ENCODE measurements at places on chromosomes 3 and 15.
A peak's percentile ranks its signal among the peaks of the same experiment; 100 is the strongest.

- DNase-seq: no peak
Measured at GRCh38 chr3:123152687-123153086, 49.1 kb upstream of the SEC22A start.

- no peak for DNase-seq
Measured at GRCh38 chr15:39139431-39140059, 441.3 kb upstream of the THBS1 start.

DNA sequence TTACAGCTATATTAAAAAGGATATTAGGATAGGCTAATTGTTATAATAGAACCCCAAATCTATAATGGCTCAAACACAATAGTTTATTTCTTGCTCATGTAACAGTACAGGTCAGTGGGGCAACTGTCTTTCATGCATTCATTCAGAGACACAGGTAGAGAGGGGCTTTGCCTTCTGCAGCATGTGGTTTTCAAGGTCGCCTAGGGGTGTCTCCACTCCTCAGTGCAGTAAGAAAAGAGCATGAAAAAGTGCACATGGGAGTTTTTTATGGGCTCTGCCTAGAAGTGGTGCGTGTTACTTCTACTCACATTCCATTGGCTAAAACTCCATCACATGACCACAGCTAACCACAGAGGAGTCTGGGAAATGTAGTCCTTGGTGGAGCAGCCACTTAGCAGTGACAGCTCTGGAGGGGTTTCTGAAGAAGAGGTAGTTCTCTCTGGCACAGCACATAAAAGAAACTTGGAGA, 1.8 kb downstream of the ZBTB38 start:
- DNase-seq: peak; percentile 75

DNA sequence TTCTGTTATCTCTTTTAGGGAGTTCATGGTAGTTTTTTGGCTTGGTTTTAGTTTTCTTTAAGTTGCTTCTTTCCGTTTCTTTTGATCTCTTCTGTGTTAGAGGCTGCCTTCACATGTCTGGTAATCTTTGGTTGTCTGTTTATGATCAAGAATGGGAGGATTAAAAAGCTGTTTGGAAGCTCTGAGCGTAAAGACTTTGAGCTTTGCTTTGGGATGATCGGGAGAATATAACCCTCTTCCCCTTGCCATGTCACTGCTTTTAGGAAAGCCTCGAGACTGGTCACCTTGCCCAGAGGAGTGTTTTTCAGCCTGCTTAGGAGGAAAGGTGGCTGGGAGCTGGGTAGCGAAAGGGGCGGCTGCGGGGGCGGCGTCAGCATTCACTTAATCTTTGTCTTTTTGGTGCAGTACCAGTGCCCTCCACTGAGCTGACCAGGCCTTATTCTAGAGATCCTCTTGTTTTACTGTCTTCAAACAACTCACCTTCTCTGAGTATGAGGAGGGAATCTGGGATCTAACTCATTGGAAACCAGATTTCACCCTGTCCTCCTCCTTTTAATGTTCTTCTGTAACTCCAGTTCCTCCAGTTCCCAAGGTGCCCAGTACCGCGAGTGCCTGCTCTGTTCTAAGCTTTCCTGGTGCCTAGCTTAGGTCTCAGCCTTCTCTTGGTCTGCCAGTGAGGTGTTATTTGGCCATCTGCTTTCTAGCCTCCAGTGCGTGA, 15.5 kb downstream of the TATDN2 start:
- DNase-seq: no peak

DNA sequence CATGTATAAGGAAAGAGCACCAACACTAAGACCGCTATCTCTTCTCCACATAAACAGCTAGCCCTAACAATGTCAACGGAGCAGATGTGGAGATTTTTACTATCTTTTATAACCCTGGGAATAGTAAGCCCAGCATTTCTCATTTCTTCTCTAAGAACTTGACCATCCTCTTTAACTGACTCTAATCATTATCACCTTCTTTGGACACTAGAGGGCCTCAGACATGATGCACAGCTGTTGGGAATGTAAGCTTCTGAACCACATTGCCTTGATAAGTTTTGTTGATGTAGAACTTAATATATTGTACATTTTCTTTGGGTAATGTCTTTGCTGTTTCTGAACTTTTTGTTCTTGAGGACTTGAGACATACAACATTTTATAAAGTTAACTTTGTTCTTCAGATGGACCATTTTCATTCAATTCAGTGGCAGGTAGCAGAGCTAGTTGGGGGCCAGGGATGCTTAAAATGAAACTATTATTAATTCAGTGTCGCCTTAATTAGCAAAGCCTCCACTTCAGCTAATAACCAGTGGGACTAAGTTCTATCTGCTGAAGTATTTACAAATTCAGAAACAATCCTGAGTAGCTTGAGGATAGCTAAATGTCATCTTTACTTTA, 9.6 kb upstream of the TAGLN3 start:
- DNase-seq: no peak

- no peak for DNase-seq
Measured at GRCh38 chr3:72768936-72769335, 79.3 kb downstream of the SHQ1 start.

DNA sequence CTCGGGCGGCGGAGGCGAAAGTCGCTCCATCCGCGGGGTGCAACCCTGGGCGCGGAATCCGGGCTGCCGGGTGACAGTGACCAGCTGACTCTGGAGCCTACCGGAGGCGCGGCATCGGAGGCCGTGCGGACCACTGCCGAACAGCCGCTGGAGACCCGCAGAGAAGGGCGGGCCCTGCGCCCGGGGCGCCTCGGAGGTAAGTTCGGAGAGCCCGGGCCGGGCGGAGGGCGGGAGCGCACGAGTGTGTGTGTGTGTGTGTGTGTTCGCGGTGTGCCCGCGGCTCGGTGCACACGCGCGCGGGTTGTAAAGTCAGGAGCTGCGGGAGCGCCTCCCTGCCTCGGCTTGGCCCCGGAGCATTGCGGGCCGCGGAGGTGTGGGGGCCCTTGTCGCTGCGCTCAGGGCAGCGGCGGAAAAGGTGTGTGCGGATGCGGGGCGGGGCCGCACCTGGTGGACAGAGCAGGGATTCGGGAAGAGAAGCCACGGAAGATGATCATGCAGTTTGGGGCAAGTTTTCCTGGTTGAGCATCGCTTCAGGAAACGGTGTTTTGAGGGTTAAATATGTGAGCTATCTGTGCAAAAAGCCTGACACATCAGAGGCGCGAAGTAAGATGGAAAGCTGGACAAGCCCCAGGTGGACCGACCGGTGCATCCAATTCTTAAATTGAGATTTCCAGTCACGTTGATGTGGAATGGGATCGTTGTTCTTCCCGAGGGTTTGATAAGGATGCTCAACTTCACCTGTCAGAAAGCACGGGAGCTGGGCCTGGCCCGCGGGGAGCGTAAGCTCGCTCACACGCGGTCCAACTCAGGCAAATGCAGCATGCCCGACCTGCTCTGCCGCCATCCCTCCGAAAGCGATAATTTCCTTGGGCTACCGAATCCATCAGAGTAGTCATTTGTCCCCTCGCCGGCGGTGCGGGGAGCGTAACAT, 474 bp downstream of the MINAR1 start:
- no peak for DNase-seq

DNA sequence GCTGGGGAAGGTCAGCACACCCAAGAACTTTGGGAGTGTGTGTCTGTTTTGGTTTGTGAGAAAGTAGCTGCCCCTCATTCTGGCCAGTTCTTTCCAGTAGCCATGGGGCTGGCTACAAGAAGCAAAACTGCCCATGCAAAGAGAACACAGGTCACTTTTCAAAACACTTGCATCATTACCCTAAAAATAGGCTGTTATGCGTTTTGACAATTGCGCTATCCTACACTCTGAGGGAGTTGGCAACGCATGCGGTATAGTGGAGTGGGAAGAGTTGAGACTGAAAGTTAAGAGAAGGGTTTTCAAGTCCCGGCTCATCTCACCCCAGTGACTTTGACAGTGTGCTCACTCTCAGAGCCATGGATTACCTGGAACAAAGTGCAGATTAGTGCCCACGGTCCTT, 41.8 kb upstream of the MYZAP start:
- no peak for DNase-seq

GRCh38 chr3:96814651-96815567, 515 bp downstream of the EPHA6 start:
- DNase-seq: no peak

DNA sequence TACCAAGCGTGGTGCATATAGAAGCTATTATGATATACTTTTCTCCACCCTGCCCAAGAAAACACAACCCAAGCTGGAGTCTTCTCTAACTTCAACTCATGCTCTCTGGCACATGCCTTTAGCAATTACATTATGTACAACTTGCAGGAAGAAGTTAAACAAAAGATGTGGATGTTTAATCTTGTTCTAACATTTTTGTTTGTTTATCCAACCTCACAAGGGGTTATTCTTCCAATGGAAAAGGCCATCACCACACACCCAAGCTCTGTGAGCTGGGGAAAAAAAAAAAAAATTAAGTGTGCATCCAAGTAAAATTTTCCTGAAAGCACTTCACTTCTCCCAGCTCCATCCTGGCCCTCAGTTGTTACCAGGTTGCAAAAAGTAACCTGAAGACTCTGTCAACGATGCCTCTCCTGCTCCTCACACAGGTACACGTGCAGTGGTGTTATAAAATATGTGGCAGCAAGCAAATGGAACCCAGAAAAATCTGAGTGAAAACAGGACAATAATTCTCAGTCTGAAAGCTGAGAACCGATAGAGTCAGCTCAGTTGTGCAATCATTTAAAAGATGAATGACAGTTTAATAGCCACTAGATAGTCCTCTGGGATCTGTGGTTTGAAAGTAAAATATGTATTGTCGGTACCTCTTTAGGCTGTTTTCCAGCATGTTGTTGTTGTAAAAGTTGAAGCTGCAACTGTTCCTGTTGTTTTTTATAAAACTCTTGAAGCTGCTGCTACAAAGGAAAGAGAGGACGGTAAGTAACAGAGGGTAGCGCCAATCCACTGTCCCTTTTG, 531.4 kb downstream of the FOXP1 start:
- DNase-seq: no peak

GRCh38 chr3:13839253-13839652, 40.6 kb downstream of the WNT7A start:
- no peak for DNase-seq

- DNase-seq: no peak
Measured at GRCh38 chr3:44031387-44032380, 210.0 kb upstream of the TOPAZ1 start.

DNA sequence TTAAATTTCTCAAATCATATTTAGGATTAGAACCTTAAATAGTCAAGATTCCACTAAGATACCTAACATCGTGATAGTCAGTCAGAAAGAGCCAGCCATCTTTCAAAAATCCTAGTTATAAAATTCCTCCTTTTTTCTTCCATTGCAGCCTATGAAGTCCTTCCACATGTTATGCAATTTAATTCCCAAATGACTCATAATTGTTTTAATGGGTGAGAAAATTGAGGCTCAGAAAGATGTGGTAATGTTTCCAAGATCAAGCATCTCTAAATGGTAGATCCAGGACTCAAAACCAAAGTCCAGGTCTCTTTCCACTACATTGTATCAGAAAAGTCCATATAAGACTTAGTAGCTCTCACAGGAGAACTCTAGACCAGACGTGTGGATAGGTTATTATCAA, 9.5 kb downstream of the CFAP44 start:
- no peak for DNase-seq

DNA sequence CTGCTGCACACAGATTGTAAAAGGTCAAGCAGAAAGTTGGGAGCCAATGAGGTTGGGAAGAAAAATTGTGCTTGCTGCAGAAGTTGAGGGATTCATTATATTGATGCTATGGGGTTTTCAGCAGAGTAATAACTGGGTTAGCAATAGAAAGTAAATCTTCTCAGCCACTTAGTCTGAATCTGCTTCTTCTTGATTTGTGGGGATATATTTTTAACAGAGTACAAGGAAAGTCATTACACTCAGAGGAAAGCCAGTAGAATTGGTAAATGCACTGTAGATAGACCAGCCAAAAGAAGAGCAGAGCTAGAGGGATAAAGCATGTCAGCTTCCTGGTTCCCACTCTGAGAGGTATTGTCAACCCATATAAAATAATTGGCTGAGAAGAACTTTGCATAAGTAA, 663.6 kb downstream of the NLGN1 start:
- DNase-seq: no peak

DNA sequence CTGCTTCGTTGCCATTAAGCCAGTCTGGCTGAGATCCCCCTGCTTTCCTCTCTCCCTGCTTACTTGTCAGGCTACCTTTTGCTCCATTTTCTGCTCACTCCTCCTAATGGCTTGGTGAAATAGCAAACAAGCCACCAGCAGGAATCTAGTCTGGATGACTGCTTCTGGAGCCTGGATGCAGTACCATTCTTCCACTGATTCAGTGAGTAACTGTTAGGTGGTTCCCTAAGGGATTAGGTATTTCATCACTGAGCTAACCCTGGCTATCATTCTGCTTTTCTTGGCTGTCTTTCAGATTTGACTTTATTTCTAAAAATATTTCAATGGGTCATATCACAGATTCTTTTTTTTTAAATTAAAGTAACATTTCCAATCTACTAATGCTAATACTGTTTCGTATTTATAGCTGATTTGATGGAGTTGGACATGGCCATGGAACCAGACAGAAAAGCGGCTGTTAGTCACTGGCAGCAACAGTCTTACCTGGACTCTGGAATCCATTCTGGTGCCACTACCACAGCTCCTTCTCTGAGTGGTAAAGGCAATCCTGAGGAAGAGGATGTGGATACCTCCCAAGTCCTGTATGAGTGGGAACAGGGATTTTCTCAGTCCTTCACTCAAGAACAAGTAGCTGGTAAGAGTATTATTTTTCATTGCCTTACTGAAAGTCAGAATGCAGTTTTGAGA, 25.0 kb downstream of the CTNNB1 start:
- DNase-seq: no peak

DNA sequence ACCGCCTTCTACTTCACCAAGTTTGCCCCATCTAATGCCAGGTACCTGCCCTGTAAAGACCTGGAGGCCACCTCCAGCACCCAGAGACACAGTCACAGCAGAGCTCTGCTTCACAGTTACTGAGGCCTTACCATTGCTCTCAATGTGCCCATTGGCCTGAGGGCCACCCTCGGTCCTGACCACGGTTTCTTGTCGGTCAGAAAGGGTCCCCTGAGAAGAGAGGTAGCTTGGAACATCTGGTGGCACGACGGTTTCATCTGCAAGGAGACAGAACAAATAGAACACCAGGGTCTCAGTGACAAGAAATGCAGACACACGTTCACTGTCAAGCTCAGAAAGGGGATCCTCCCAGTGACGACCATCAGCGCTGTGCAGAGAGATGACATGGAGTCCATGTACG, 118.7 kb downstream of the LRIG1 start:
- DNase-seq: no peak

GRCh38 chr3:109930582-109930981, 593.2 kb upstream of the DPPA4 start:
- no peak for DNase-seq

Measured in iPS DF 6.9 (cell line).